Stimulated activated CD4-positive, alpha-beta T cell treated with anti-CD3 and anti-CD28 coated beads, Interleukin-12 subunit alpha, Interleukin-12 subunit beta, amount 100 ng/mL, for 4 hours (primary cell): ENCODE measurements at places on chromosomes 16 and 17.
A peak's percentile ranks its signal among the peaks of the same experiment; 100 is the strongest.

GRCh38 chr16:80591071-80591915 is 50.5 kb downstream of the DYNLRB2 start:
- DNase-seq = no peak

GRCh38 chr16:55657616-55658015 is 1.8 kb downstream of the SLC6A2 start:
- no peak for DNase-seq

GRCh38 chr16:8831871-8832716 is 34.5 kb downstream of the PMM2 start:
- DNase-seq = no peak

GRCh38 chr17:81387100-81388090 is 7.9 kb upstream of the BAHCC1 start:
- DNase-seq = peak; percentile 62

- DNase-seq = peak; percentile 4
These were observed 1.5 kb downstream of the HLF start for GRCh38 chr17:55266051-55266957.

DNA sequence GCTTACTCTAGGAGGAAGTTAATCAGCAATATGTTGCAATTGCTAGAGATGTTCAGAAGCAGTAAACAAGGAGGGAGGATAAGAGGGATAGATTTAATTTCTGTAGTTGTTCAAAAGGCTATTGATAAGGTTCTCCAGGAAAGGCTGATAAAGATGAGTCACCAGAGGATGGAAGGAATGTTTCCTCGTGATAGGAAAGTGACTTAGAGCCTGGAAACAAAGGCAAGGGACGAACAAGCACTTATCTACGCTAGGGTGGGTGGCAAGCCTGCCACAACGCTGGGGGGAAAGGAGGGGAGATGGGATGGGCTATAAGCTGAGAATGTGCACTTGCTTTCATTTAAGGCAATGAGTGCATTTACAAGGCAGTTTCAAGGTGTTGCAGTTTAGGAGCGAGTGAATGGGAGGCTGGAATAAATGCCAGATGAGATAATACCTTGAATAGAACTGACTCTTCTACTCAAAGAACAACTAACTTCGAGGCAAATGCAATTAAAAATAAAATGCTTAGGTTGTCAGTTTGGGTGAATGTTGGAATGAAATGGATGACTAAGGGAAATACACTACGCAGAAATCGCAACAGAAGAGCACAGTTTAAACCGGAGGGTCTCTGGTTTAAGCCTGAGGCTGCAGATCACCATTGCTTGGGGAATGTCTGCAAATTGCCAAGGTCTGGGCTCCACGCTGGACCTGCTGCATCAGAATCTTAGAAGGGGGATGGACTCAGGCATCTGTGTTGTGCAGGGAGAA is 76.0 kb upstream of the RBBP6 start:
- no peak for DNase-seq

GRCh38 chr17:17167356-17167755 is 38.8 kb downstream of the PLD6 start:
- DNase-seq = no peak

- no peak for DNase-seq
These were observed 4.9 kb upstream of the PGAP6 start for GRCh38 chr16:386641-387156.

- no peak for DNase-seq
These were observed 364.4 kb downstream of the C16orf95 start for GRCh38 chr16:86952769-86953168.

DNA sequence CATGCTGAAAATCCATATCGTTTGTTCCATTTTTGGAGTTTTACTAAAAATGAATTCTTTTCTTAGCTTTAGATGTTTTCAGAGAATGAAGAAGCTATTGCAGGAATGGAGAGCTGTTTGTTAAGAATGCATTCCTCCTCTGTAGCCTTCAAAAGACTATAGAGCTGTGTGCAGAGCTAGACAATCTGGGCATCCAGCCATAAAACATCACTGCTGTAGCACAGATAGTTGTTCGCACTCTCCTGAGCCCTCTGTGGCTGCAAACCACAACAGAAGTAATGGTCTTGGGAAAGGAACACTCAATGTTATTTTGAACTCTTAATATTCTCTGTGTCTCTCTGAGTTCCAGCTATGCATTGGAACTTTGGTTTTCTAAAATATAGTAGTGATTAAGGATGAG is 4.9 kb downstream of the TNRC6C start:
- no peak for DNase-seq

DNA sequence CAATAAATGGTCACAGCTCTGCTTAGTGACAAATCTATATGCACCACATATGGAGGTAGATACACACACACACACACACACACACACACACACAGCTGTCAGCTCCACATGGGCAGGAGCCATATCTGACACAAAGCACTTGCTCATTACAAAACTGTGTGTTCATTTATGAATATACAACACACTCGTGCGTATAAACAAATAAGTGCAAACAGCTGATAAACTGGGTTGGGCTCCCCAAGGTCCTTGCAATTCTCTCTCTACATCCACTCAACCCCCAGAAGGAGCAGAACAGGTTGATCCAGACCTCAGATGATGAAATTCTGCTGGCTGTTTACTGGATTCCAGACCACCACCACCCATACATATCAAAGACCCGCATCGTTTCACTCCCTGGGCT is 140.7 kb downstream of the XYLT1 start:
- no peak for DNase-seq

GRCh38 chr17:50194934-50195865 is 6.2 kb downstream of the COL1A1 start:
- no peak for DNase-seq

DNA sequence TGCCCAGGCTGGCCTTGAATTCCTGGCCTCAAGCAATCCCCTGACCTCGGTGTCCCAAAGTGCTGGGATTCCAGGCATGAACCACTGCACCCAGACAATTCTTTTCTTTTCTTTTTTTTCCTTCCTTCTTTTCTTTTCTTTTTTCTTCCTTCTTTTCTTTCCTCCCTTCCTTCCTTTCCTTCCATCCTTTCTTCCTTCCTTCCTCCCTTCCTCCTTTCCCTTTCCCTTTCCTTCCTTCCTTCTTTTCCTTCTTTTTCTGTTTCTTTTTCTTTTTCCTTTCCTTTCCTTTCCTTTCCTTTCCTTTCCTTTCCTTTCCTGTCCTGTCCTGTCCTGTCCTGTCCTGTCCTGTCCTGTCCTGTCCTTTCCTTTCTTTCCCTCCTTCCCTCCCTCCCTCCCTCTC is 44.6 kb downstream of the PLCG2 start:
- DNase-seq = no peak

DNA sequence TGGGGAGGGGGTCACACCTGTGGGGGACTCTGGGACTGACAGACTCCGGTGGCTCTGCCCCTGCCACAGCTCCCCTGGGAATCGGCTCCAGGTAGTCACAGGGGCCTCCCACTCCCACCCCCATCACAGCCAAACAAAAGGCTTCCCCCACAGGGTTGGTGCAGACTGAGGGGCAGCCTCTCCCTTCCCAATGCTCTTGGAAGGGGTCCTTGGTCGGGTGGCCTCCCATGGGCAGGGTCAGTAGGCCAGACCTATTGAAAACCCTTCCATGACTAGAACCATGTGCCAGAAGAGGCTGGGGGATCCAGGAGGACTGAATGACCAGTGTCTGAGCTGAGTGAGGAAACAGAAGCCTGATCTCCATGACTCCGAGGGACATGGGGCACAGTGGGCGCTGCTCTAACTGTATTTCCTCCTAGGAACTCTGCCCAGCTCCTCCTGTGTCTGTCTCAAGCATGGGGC is 28.6 kb downstream of the TK2 start:
- DNase-seq = no peak

DNA sequence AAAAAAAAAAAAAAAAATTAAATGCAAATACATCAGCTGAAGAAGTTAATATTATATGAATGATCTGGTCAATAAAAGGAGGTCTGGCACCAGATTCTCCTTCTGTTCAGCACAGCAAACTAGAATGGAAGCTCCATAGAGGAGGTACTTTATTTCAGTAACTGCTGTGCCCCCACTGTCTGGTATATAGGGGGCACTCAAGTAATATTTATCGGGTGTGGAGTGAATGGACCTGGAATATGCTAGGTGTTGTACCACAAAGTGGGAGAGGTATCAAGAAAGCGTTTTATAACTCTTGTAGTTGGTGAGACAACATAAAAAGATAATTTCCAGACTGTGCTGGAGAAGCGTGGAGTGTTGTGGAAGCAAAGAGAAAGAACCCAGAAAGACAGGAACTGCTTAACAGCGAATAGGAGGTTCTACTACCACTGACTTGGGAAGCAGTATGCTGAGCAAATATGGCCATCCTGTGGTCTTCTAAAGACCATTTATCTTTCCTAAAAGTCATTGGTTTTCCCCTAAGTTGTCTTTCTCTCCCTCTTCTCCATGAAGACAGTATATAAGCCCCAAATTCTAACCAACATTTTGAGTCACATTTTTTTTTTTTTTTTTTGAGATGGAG is 12.2 kb upstream of the PRKCA start:
- DNase-seq = no peak

- DNase-seq = no peak
These were observed 4.6 kb downstream of the MMP28 start for GRCh38 chr17:35790841-35791240.

DNA sequence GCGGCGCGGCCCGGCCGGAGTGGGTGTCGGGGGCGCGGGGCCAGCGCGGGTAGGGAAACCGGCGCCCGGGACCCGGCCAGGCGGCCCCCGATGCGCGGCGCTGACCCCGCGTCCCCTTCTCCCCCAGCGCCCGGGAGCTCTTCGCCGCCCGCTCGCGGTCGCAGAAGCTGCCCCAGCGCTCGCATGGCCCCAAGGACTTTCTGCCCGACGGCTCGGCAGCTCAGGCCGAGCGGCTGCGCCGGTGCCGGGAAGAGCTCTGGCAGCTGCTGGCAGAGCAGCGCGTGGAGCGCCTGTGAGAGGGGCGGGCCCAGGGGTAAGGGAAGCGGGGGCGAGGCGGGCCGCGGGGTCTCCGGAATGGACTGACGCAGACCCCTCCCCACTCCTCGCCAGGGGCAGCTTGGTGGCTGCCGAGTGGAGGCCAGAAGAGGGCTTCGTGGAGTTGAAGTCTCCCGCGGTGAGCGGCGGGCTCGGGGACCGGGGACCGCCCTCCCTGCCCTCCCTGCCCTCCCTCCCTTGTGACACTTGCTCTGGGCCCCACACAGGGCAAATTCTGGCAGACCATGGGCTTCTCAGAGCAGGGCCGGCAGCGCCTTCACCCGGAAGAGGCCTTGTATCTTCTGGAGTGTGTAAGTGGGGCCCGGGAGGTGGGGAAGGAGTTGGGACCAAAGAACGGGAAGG is 430 bp downstream of the TSEN54 start:
- DNase-seq = peak; percentile 40

- no peak for DNase-seq
These were observed 69.6 kb upstream of the GSE1 start for GRCh38 chr16:85543536-85543935.

DNA sequence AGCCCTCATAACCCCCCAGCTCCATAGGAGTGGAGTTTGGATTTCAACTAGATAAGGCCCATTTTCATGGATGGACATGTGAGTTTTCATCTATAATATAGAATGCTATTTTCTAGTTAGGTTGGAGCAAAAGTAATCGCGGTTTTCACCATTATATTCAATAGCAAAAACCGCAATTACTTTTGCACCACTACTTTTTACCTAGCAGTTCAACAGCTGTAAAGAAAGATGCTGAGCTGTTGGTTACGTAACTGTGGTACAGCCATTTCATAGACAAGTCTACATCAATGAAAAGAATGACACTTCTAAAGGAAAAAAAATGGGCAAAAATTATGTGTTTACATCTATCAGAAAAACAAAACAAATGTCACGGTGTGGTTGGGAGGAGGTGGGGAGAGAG is 507.7 kb downstream of the MAF start:
- no peak for DNase-seq

- no peak for DNase-seq
These were observed 518.0 kb upstream of the ZFHX3 start for GRCh38 chr16:73565925-73566324.

GRCh38 chr17:78315355-78316114 is 44.3 kb downstream of the SOCS3 start:
- DNase-seq = peak; percentile 68

DNA sequence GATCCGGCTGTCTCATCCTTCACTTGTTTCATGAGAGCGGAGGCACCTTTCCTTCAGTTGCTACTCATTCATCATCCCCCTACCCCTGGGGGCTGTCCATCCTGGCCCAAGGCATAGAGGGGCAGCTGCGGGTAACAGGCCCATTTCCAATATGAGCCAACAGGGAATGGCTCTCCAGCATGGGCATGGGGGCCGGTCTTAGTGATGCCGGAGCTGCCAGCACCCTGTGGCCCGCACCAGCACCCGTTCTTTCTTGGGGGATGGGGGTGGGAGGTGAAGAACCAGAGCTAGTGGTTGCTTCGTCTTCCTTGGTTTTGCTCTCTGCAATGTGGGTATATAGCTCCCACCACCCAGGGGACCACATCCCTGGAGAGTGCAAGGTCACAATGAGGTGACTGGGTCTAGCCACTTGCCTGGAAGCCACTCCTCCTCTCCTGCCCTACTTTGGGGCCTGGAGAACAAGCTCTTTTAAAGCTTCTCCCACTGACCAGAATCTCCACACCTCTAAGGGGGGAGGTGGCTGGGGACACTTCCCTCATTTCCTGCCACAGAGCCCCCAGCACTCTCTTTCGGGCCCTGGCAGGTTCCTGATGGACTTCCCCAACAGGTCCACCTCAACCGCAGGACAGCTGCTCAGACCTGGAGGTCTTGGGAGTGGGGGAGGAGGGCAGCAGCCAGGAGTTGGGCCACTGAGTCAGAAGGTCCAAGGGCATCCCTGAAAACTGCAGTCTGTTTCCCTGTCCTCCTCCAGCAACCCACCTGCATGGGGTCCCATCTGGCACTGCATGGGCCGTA is 11.9 kb upstream of the TBX2 start:
- no peak for DNase-seq

DNA sequence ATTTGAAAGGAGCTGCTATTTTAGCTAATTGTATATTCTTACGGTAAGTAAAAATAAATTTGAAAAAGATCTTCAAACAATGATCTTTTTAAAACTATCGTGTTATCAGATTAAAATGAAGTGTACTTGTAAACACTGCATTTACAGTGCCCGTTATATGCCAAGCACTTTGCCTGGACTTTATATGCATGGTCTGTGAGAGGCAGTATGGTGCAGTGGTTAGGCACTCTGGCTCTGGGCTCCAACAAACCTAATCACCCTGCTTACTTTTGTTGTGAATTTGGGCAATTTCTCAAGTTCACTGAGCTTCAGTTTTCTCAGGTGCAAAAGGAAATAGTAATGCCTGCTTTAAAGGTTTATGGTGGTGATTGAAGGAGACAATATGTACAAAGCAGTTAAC is 1.4 kb downstream of the PMP22 start:
- DNase-seq = no peak

- no peak for DNase-seq
These were observed 78.1 kb upstream of the CRHR1 start for GRCh38 chr17:45706033-45706432.
